Activated naive CD4-positive, alpha-beta T cell treated with anti-CD3 and anti-CD28 coated beads, Interleukin-2, amount 50 U/mL, for 16 hours (primary cell): ENCODE measurements at places on chromosomes 7 and 10.
A peak's percentile ranks its signal among the peaks of the same experiment; 100 is the strongest.

GRCh38 chr7:81007051-81007450, 88.2 kb upstream of the SEMA3C start:
- DNase-seq = no peak

DNA sequence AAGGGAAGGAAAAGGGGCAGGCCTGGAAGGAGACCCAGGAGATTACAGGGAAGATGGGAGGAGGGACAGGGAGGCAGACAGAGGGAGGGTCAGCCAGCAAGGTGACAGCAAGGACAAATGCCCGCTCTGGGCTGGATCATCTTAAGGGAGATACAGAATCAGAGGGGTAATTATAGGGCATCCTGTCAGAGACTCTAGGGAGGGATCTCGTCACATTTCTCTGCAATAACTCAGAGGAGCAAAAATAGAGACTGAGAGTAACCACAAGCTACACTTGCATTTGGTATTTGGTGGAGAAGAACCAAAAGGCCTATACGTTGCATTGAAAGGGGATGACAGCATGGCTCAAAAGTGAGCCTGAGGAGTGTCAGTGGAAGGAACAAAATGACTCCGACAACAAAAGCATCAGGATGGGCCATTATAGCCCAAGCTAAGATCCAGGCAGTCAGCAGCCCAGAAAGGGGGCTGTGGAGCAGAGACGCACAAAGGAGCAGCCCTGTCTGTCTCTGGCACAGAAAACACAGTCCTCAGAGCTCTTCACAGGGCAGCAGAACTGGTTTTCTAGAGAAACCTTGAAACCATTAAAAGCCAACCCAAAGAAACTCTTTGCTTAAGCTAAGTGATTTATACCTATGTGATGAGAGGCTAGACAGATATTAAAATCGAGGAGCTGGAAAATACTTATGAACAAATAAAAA, 430.2 kb upstream of the VSTM2A start:
- DNase-seq = no peak

- no peak for DNase-seq
Measured at GRCh38 chr7:3404501-3404900, 103.4 kb downstream of the SDK1 start.

DNA sequence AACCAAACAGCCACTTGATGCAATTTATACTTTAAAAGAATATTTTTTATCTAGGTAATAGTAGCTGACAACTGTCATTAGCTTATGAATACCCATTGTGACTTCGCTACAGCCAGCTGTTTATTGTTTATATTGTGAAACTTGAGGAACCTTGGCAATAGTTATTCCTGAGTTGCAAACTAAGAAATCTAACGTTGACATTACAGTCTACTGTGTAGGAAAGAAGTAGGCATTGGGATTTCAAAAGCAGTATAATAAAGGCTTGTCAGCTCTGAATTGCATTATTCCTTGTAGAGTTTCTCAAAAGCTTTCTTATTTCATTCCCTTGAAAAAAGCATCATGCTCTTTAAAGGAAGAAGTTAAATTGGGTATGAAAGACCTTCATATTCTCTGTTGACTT, 42.7 kb upstream of the OIT3 start:
- no peak for DNase-seq

- no peak for DNase-seq
Measured at GRCh38 chr10:77949167-77949566, 22.6 kb upstream of the DLG5 start.

DNA sequence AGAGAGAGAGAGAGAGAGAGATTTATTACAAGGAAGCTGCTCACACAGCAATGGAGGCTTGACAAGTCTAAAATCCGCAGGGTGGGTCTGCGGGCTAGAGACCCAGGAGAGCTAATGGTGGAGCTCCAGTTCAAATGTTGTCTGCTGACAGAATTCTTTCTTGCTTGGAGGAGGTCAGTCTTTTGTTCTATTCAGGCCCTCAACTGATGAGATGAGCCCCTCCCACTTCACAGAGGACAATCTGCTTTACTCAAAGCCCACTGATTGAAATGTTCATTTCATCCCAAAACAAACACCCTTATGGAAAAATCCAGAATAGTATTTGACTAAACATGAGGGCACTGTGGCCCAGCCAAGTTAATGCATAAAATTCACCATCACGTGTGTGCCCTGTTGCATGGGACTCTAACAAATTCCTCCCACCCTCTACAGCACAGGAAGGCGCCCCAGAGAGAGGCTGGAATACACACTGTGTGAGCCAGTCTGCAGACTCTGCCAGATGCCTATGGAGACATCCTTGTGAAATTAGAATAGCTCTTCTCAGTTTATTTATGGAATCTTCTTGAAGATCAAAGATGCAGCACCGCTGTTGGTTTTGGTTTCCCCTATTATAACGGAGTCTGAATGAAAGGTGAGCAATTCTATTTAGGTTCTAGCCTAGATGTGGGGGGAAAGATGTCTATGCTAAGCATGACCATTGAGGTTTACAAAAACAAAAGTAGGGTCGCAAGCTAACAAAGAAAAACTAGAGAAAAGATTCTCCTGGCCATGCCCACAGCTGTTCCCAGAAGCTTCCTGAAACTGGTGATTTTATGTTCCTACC, 123.0 kb upstream of the SFMBT2 start:
- DNase-seq = no peak

- DNase-seq = no peak
Measured at GRCh38 chr10:3107426-3107961, 40.1 kb downstream of the PFKP start.

DNA sequence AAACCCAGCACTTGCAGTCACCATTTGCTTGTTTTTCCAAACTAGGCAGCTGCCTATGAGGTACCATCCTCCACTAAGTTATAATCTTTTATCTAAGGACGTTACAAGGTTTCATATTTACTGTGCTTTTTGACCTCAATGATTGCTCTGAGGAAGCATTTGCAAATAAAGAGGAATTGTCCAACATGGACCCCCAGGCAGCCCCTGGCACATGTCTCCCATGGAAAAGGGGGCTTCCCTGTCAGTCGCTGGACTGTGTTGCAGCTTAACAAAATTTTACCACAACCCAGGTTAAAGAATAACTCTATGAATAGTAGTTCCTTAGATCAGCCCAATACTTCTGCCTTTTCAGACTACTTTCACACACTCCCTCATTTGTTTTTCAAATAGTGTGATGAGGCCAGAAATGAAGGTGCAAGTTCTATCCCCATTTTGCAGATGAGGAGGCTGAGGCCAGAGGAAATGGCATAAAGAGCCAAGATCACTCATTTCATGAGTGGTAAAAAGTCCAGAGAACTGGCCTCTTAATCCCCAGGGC, 52.8 kb upstream of the ZPBP start:
- DNase-seq = no peak

DNA sequence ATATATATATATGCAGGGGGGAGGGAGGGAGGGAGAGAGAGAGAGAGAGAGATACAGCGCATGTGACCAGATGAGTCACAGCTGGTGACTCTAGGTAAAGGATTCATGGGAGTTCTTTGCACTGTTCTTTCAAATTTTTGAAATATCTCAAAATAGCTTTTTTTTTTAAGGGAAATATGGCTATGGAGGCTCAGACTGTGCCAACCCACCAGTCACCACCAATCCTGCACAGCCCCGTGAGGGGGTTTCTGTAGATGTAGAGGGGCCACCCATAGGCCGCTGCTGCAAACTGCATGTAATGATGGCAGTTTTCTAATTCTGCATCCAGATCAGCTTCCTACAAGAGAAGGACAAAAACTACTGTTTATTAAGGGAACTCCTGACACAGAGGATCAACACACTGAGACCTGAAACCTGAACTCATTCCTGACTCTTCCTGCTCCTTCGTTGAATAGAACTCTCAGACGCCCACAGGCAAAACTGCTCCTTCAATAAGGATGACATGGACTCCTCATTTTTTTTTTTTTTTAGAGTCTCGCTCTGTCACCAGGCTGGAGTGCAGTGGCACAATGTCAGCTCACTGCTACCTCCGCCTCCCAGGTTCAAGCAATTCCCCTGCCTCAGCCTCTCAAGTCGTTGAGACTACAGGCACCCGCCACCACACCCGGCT, 17.3 kb downstream of the DAGLB start:
- DNase-seq = no peak

GRCh38 chr7:138246428-138246827, 170.2 kb downstream of the AKR1D1 start:
- no peak for DNase-seq

- DNase-seq = no peak
Measured at GRCh38 chr10:73205890-73206289, 38.0 kb downstream of the FAM149B1 start.

GRCh38 chr10:17219024-17219423, 9.0 kb upstream of the VIM start:
- no peak for DNase-seq

DNA sequence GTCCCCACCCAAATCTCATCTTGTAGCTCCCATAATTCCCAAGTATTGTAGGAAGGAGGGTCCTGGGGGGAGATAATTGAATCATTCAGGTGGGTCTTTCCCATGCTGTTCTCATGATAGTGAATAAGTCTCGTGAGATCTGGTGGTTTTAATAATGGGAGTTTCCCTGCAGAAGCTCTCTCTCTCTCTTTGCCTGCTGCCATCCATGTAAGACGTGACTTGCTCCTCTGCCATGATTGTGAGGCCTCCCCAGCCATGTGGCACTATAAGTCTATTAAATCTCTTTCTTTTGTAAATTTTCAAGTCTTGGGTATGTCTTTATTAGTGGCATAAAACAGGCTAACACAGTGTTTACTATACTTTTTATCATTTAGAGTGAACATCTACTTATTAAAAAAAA, 338.8 kb downstream of the ANKRD7 start:
- no peak for DNase-seq

GRCh38 chr7:37663693-37664092, 19.9 kb upstream of the GPR141 start:
- DNase-seq = no peak

DNA sequence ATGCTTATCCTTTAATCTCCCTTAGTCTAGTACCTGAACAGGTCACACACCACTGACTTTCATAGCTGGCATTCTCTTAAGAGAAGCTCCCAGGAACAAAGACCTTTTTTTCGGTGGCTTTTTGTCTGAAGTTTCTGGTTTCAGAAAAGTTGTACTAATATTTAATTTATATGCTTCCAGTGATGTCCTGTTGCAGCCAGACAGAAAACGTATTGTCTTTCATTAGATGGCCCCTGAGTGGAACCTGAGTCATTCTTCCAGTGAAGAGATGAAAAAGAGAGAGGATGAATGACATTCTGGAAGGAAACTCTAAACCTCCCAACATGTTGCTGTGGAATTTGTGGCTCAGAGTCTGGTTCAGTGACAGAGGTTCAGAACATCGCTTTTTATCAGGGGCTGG, 274.8 kb upstream of the TAC1 start:
- DNase-seq = no peak

GRCh38 chr7:108348913-108349312, 107.3 kb downstream of the NRCAM start:
- DNase-seq = no peak

GRCh38 chr7:50317697-50318669, 13.5 kb downstream of the IKZF1 start:
- peak; percentile 26 for DNase-seq

- DNase-seq = no peak
Measured at GRCh38 chr7:4436936-4437335, 245.2 kb upstream of the FOXK1 start.

GRCh38 chr10:29795850-29796249, 161.1 kb upstream of the SVIL start:
- no peak for DNase-seq

- DNase-seq = no peak
Measured at GRCh38 chr7:73830681-73831583, at the start of gene CLDN4. Gene CLDN4 (plus strand): TSS chr7:73830996. CDS start chr7:73831202, 206 bp downstream.

- DNase-seq = no peak
Measured at GRCh38 chr10:130053561-130053960, 57.1 kb downstream of the C10orf143 start.

GRCh38 chr10:137031-137430, 1.8 kb downstream of the ZMYND11 start:
- DNase-seq = peak; percentile 58

DNA sequence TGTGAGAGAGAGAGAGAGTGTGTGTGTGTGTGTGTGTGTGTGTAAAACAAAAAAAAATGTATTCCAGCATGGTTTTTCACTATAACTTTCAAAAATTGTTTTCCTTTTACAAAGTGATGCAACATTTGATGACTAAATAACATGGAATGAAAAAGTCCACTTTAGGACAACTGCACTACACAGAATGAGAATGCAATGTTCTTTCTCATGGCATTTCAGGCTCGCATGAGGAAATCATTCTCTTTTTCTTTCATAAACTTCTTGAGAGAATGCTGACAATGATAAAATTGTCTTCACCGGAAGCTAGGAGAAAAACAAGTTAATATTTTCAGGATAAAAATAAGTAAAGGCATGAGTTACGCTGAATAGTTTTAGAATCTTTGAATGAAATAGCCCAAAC, 53.7 kb downstream of the SLC16A12 start:
- DNase-seq = no peak
